ENCODE measurements at places on chromosomes 5 and 9.
A peak's percentile ranks its signal among the peaks of the same experiment; 100 is the strongest.

DNA sequence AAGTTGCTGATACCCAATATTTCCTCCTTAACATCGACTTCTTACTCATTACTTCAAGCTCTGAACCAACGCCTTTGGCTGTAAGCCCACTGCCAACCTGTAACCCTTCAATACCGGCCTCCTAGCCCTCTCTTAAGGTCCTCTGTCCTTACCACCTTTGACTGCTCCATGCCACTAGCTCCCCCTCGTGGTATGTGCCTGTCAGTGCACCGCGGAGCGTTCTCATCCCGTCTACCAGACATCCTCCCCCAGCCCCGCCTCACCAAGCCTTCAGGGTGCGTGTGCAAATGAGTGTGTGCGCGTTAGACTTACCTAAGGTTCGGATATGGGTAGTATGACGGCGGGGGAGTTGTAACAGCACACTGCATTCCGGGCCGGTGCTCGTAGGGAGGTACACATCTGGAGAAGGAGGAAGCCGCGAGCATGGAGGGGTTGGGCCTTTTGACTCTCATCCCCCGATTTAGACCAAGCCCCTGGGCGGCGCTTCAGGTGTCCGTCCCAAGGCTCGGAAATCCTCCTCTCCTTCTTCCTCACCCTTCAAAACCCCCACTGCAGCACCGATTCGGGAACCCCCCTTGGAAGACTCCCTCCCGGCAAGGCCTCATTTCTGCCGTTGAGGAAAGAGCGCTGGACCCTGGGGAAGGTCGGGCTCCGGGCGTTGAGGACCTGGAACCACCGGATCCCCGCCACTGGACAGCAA, 2.8 kb upstream of the MYORG start:
- DNase-seq = peak; percentile 84

DNA sequence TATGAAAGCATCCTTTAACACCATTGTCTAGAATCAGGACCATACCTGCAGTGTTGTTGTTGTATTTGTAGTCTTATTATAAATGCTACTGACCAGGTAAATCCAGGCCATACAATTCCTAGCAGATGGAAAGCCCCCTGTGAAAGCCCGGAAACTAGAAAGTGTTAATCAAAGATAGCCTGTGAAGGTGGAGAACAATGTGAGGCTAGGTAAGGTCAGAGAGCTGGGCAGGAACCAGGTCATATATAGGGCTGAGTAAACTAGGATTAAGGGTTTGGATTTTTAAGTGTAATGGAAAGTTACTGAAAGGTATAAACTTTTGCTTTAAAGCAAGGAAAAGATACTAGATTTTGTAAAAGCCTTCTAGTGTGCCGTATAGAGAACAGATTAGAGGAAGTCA, 6.7 kb downstream of the LRRC70 start:
- DNase-seq = no peak

GRCh38 chr5:88941581-88941980, 58.6 kb upstream of the MEF2C start:
- no peak for DNase-seq

- DNase-seq = no peak
Measured at GRCh38 chr5:68021916-68022315, 193.6 kb upstream of the PIK3R1 start.

DNA sequence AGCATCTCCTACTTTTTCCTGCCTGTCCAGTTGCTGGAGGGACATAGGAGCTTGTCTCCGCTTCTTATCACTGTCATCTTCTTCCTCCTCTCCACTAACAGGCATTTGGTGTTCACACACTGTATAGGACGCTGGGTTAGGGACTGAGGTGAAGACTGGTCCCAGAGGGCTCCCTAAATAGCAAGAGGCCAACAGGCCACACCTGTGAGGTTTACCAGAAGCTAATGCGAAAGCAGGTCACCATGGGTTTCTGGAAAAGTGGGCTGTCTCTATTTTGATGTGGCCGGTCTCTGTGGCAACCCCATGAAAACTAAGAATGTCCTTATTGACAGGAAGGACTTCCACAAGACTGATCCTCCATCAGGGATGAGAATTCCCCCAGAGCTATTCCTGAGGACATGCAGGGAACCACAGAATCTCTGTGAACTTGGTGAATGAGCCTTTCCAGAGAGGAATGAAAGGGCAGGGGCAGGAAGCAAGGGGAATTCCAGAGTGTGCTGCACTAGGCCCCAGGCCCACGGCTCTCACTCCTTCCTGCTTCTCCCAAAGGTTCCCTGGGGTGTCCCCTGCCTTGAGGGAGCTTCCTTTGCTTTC, 61.7 kb downstream of the DAP start:
- no peak for DNase-seq

GRCh38 chr5:60687927-60688720, 11.8 kb downstream of the DEPDC1B start:
- DNase-seq = no peak

- no peak for DNase-seq
Measured at GRCh38 chr5:143054480-143054941, 284.3 kb downstream of the ARHGAP26 start.

GRCh38 chr9:3936520-3937235, 363.2 kb downstream of the GLIS3 start:
- no peak for DNase-seq

DNA sequence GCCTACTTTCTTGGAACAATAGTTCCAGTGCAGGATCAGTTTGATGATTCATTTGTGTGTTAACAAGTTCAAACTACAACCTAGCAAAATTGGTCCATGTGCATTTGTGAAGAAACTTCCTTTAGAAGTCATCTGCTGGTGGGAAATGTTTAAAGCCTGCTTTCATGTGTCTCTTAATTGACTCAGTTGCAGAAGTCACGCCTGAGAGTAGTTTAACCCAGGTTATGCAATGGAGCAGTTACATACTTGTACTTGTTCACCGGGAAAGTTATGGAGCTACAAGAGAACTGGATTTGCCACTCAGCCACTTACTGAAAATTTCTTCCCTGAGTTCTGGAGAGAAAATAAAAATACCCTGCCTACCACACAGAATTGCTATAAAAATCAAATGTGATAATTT, 1397.8 kb downstream of the PTPRD start:
- DNase-seq = no peak

DNA sequence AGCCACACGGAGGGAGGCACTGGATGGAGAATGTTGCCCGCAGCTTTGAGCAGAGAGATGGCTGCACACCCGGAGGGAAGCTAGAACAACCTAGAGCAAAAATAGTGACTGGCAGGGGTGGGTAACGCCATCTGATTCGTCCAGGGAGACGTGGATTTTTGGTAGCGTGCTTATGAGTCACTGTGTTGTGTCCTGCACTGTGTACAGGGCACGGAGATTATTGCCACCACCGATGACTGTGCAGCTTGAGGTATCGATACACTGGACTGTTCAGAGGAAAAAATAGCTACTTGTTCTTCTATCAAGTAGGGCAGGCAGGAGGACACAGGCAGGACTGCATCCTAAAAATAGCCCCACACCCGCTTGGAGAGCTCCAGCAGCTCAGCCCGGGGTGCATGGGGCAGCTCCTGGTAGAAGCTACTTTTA, 6.0 kb downstream of the UBE2QL1 start:
- no peak for DNase-seq

GRCh38 chr9:90864779-90865178, 63.2 kb downstream of the SYK start:
- no peak for DNase-seq

- no peak for DNase-seq
Measured at GRCh38 chr5:133471699-133472098, 140.6 kb downstream of the FSTL4 start.

DNA sequence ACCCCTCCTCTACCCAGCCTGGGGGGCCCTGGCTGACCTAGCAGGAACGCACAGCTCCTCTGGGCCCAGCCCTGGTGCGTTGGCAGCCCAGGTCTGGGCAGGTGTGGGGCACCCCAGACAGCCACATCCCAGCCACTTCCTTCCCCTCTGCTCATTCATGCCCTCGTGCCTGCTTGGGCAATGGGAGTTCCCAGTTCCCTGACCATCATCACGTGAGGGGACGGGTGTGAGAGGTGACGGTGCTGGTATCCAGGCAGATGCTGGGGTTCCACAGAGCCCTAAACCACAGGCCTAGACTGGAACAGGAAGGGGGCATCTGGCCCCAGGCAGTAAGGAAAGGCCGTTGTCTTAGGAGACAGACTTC, 8.4 kb downstream of the RALGDS start:
- no peak for DNase-seq

DNA sequence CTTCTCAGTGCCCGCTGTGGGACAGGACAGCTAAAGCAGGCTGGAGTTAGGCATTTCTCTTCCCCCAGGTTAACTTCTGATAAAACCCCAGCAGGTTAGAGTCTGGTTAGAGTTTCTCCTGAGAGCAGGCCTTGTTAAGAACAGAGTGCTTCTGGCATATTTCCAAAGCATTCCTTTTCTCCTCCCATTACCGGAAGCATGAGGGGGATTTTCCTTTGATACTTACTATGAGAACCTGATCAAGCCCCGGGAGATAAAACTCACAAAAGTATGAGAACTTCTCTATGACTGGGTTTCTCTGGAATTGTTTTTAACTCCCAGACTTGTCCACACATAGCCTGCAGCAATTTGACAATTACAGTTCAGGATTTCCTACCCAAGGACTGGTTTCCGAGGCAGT, 77.4 kb upstream of the MAST4 start:
- no peak for DNase-seq

DNA sequence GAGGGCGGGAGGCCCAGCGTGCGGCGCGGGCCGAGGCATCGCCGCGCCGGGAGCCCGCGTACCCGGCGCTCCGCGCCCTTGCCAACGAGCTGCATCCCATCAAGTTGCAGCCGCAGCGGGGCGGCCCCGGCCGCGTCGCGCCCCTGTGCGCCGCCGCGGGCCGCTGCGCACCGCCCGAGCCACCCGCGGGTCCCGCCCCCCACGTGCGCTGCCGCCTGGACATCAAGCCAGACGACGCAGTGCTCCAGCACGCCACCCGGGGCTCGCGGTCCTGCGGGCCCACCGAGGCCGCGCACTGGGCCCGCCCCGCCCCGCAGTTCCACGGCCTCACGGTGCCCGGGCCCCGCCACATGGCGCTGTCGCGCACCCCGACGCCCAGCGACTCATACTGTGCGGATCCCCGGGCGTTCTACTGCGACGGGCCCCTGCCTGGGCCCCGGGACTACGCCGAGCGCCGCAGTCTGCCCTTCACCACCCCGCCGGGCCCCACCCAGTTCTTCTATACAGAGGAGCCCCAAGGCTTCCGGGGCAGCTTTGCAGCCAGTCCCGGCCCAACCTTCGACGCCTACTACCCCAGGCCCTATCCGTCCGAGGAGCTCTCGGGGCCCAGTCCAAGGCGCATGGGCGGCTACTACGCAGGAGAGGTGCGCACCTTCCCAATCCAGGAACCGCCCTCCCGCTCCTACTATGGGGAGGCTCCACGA, 2.6 kb downstream of the AJM1 start:
- no peak for DNase-seq

DNA sequence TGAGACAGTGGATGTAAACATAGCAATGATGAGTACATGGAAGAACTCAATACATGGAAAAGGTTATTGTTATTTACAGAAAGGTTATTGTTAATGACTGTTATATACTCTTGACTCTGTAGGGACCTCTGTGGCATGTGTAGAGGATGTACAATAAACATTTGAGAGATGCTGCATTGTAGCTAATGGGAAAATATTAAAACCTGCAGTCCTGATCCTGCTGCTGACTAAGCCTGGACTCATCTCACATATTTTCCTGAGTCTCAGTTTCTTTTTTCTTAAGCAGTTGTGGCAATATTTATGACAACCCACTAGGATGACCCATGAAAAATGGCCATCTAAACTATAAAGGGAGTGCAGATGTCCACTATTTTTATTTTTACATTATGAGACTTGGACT, 75.4 kb downstream of the DOCK2 start:
- DNase-seq = no peak

- no peak for DNase-seq
Measured at GRCh38 chr5:155015239-155015638, 1.7 kb downstream of the KIF4B start.

DNA sequence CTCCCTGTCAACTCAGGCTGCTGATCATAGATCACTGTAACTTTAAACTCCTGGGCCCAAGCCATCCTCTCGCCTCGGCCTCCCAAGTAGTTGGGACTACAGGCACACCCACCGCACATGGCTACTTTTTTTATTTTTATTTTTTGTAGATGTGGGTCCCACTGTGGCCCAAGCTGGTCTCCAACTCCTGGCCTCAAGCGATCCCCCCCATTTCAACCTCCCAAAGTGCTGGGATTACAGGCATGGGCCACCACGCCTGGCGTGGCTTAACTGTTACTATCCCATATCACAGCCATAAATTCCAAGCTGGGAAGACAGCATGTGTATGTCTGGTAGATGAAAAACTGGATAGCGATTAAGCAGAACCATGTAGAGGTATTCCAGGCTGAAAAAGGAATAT, 1.0 kb downstream of the HDAC3 start:
- DNase-seq = no peak

- no peak for DNase-seq
Measured at GRCh38 chr9:100443781-100444768, 17.1 kb downstream of the MSANTD3 start.

GRCh38 chr9:125361837-125362531, 100.4 kb downstream of the GAPVD1 start:
- DNase-seq = no peak

GRCh38 chr5:143244990-143245389, 158.5 kb downstream of the NR3C1 start:
- DNase-seq = no peak

GRCh38 chr9:83423815-83424707, 114.1 kb downstream of the FRMD3 start:
- no peak for DNase-seq

DNA sequence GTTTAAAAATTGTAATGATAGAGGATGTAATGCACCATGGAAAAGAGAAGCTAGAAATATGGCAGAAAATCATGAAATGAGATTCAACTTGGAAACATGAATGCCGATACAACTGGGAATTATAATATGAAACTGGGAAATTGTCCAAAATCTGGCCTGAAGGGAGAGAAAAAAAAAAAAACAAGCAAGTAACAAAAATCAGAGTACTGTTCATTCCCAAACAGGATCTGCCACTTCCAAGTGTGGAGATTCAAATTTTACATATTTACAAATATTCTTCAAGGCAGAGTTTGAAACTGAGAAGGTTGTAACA, 56.6 kb upstream of the MOCS2 start:
- DNase-seq = no peak

GRCh38 chr9:101495810-101496209, 37.8 kb upstream of the RNF20 start:
- no peak for DNase-seq

DNA sequence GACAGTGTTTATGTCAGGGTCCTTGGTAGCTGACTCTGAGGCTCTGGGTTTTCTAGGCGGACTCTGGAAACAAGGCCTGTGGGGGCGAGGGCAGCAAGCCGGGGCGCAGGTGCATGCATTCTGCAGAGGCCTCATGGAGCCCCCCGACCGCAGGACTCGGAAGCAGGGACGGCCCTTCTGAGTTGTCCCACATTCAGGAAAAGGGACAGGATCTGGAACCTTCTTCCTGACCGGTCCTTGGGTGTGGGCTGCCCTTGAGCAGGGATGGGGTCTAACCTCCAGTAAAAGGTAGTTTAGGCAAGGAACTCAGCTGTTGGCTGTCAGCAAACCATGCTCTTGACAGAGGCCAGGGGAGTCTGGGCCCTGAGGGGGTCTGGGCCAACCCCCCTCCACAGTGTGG, 7.4 kb upstream of the COL5A1 start:
- no peak for DNase-seq

Data from activated naive CD4-positive, alpha-beta T cell (primary cell).